Dermis blood vessel endothelial cell (primary cell): ENCODE measurements at places on chromosomes 7 and 10. TPM values are rescaled to one million over a fixed set of nuclear protein-coding genes. Genes with fewer than 3 reads are reported as not detected.

ANKRD30A gene
- total RNA-seq = not detected in 2 replicates

GRCh38 chr10:61931620-61932332, 30.3 kb downstream of the ARID5B start:
- DNase-seq = no peak

TET1 gene
- 1.2 TPM in 2 replicates for total RNA-seq

GRCh38 chr7:26319636-26320035, 28.0 kb downstream of the SNX10 start:
- DNase-seq = no peak

IGFBP3 gene
- total RNA-seq = 4.8 and 18.0 TPM in 2 replicates

- DNase-seq = peak; percentile 48
Observed at GRCh38 chr7:44761207-44762161, 12.8 kb downstream of the ZMIZ2 start.

H2BK1 gene
- not detected in 2 replicates for total RNA-seq

DNA sequence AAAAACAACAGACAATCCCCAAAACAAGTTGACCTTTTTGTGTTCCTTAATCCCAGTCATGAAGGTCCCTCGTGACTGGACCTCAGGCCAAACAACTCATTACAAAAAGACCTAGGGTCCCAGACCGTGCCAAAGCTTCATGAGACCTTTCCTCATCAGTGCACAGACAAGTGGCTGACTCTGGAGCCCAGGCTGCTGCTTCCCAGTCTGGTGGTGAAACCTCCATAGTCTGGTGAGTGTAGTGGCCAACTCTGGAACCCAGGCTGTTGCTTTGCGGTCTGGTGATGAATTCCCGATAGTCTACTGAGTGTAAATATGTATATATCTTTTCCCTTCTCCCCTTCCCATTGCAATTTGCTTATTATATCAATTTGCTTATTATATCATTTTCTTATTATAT, 22.1 kb upstream of the SLC18A3 start:
- DNase-seq = no peak

- DNase-seq = no peak
Observed at GRCh38 chr7:42099470-42100155, 137.4 kb downstream of the GLI3 start.

DNA sequence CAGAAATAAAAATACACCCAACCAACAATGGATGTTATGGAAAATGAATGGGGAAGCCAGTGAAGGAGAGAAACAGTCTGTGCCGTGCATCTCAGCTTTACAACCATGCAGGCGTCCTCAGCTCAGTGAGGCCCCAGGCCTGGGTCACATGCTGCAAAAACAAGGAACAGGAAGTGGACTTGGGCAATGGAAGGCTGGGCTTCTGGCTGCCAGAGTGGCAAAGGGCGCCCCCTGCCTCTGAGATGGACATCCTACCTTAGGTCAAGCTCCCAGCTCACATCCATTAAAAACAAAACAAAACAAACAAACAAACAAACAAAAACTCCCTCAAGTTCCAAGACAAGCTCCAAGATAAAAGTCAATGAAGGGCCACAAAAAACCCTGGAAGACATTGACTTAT, 54.7 kb upstream of the AFAP1L2 start:
- DNase-seq = peak; percentile 53
